ENCODE measurements at places on chromosomes 2 and 18. TPM values are rescaled to one million over a fixed set of nuclear protein-coding genes. Genes with fewer than 3 reads are reported as not detected.

DNA sequence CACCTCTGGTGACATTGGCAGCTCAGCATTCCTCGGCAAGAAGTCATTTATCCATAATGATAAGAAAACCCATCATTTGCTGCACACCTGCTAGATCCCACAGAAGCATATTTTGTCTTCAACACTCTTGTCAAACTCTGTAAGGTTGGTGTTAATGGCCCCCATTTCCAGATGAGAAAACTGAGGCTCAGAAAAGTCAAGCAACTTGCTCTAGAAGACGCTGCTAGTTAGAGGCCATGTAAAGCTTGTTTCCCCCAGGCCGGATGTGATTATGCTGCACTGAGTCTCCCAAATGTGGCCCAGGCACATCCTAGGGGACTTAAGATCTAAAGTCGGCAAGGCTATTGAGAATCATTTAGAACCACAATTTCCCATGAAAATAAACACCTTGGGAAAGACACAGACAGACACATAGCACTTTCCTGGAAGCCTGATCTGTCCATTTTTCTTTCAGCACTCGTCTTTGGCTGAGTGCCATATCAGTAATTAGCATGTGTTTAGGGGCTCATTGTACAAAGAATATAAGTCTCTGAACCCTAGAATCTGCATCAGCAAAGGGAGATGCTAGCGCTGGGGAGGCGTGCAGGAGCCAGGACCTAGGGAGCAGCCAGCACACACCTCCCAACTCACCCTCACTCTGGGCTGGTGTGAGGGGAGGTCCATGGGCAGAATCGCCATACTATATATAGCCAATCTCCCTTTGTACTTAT, 39.3 kb downstream of the C1QL2 start:
- DNase-seq = no peak

Gene PARD6G
- 122 TPM for total RNA-seq

Gene ERMN
- total RNA-seq = not detected

DNA sequence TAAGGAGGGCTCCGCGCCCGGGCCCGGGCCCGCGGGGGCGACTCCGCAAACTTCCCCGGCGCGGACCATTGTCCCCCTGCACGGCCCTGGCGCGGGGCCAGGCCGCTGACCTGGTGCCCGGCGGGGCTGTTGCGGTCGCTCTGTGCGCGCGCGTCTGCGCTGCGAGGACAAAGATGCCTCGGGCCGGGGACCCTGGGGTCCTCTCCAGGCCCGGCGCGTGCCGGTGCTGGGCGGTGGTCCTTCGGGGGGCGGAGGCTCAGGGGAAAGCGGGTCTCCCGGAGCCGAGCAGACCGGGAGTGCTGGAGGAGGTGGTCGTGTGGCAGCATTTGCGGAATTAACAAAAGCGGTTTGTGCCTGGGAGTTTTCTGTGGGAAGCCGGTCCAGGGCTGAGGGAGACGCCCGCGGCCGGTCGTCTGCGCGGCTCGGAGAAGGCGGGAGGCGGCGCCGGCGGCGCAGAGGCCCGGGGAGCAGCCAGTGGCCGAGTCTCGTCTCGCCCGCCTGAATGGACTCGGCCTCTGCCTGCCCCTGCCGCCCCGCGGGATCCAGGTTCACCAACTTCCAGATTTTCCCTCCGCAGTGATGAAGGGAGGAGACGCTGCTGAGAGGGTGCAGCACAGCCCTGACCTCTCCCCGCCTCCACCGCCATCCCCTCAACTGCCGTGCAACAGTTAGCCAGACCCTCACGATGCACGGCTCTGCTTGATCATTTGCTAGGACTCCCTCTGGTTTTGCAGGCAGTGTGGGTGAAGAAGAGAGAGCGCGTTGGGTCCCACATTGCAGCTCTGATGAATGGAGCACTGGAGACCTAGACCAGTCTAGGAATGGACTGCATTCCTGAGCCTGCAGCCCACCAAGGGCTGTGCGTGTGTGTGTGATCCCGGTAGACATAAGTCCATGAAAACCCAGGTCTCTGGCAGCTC, 705 bp downstream of the EFR3B start:
- peak; percentile 87 for DNase-seq

GRCh38 chr2:49843314-49843713, 689.0 kb upstream of the FSHR start:
- DNase-seq = no peak

DNA sequence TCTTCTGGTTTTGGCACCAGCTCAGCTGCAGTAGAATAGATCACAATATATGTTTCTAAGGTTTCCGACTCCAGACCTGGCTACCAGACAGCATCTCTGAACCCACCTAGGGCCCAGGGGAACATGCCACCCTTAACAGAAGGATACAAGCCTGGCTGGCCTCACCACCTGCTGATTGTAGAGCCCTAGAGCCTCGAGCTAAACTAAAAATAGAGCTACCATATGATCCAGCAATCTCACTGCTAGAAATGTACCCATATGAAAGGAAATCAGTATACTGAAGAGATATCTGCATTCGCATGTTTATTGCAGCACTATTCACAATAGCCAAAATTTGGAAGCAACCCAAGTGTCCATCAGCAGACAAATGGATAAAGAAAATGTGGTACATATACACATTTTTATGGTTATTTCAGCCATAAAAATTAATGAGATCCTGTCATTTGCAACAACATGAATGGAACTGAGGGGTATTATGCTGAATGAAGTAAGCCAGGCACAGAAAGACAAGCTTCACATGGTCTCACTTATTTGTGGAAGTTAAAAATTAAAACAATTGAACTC, 242.4 kb upstream of the SLC39A10 start:
- DNase-seq = no peak

Gene DTNA
- 8.0 TPM for total RNA-seq

GRCh38 chr2:97936199-97936598, 59.5 kb downstream of the TMEM131 start:
- DNase-seq = no peak

DNA sequence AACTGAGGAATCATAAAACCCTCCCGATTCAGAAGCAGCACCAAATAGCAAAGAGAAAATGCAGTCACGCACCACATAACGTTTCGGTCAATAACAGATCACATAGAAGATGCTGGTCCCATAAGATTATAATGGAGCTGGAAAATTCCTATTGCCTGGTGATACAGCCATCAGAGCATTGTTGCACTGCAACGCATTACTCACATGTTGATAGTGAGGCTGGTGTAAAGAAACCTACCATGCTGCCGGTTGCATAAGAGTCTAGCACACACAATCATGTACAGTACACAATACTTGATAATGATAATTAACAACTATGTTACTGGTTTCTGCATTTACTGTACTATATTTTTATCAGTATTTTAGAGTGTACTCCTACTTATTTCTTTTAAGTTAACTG, 32.5 kb downstream of the RNF152 start:
- no peak for DNase-seq

Gene TDRD15
- total RNA-seq = not detected

DNA sequence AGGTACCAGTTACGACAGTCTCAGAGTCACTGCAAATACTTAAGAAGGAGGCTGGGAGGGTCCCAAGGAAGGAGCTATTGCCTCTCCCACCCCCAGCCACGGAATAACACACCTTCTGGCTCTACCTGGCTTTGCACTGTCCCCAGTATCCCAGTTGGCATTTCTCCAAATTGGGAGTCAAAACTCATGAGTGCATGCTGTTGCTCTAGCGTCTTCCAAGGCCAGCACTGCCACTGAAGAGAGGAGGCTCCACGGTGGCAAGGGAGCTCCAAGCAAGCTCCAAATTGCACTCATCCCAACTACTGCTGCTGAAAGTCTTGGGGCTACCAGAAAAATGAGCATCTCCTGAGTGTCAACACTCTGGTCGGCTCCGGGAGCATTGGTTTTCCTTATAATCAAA, 1.6 kb downstream of the SCTR start:
- DNase-seq = no peak

DNA sequence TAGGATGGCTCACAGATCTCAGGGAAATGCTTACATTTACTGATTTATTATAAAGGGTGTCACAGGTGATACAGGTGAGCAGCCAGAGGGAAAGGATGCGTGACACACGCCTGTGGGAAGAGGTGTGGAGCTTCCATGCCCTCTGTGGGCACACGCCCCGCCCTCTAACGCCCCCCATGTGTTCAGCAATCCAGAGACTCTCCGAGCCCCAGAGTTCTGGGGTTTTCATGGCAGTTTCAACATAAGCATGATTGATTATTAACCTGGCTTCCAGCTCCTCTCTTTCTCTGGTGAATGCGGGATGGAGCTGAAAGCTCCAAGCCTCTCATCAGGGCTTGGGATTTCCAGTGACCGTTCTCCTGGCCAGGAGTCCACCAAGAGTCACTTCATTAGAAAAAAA, 34.3 kb upstream of the ODC1 start:
- DNase-seq = no peak

- DNase-seq = no peak
These were observed 159.7 kb downstream of the CD226 start for GRCh38 chr18:69787825-69788547.

GRCh38 chr2:239157771-239158170, 243.0 kb downstream of the HDAC4 start:
- DNase-seq = no peak

Data from lower leg skin (tissue), 4 donors.